ENCODE measurements at places on chromosomes 1 and 21.
A peak's percentile ranks its signal among the peaks of the same experiment; 100 is the strongest.

- no peak overlapping the region for H3K27ac ChIP-seq
- no peak for DNase-seq
- no peaks in the 10 kb centered on the region for H3K27me3 ChIP-seq
- peaks cover 8% of the 10 kb centered on the region for H3K4me1 ChIP-seq
These were observed 2.3 kb upstream of the GADD45A start for GRCh38 chr1:67682659-67683197.

DNA sequence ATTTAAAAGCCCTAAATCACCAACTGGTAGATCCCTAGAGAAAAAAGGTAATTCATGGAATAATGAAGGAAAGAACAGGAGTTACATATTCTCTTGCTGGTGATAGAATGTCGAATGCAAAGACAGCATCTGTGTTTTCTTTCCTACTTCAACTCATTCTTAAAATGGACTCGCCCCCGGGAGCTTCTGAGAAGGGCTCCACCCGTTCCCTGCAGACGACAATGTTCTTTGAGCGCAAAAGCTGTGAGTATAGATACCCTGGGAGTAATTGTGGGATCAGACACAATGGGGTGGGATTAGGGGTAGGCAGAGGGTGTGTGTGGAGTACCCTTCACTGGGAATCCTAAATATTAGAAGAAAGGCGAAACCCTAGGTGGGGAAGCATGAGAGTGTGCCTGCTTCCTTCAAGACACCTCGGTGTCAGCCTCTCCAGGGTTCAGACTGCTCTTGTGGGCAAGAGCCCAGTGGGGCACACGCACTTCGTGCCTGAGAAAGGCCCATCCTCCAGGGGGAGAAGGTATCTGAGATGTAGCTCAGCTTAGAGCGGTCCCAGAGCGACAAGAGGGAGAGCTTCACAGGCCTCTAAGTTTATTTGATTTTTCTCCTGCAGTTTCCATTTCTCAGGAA lies 123.3 kb upstream of the DPYD start:
- H3K27ac ChIP-seq = no peak overlapping the region
- no peak overlapping the region for H3K4me3 ChIP-seq
- peaks cover 20% of the 10 kb centered on the region for H3K4me1 ChIP-seq
- H3K27me3 ChIP-seq = peaks cover 71% of the 10 kb centered on the region
- DNase-seq = no peak

DNA sequence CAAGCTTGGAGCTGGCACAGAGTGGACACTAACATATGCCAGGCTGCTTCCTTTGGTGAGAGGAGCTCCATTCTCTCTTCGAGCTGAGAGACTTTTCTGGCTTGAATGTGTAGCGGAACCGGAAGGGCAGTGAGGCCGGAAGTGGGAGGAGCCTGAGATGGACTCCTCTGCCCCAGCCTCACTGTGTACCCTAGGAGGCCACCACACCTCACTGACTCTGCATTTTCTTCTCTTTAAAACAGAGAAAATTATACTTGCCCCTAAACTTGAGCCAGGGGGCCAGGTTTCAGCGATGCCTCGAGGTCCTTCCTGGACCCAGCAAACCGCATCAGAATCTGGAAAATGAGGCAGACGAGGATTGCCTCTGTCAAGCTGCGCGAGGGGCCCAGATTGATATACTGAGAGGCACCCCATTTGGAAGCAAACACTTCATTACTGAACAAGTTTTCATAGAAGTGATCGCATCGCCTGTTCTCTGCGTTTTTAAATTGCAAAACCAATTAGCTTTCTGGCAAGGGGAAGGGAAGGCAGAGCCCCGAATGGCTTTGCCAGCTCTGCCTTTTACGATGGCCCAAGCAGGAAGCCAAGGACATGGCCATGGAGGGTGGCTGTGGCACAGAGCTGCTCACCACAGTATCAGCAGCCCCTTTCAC lies 708.1 kb downstream of the PTPRU start:
- H3K4me1 ChIP-seq = peaks cover 9% of the 10 kb centered on the region
- no peak overlapping the region for H3K4me3 ChIP-seq
- no peaks in the 10 kb centered on the region for H3K36me3 ChIP-seq
- H3K27me3 ChIP-seq = no peaks in the 10 kb centered on the region

- no peak overlapping the region for H3K27ac ChIP-seq
- H3K4me1 ChIP-seq = peaks cover 12% of the 10 kb centered on the region
- H3K4me3 ChIP-seq = no peak overlapping the region
- no peaks in the 10 kb centered on the region for H3K36me3 ChIP-seq
- no peaks in the 10 kb centered on the region for H3K27me3 ChIP-seq
These were observed 26.3 kb upstream of the BCAR3 start for GRCh38 chr1:93707956-93708355.

- no peaks in the 10 kb centered on the region for H3K4me1 ChIP-seq
- no peak overlapping the region for H3K27ac ChIP-seq
These were observed 12.3 kb downstream of the CLCNKB start for GRCh38 chr1:16055613-16056520.

- DNase-seq = no peak
- no peaks in the 10 kb centered on the region for H3K36me3 ChIP-seq
- peaks cover 6% of the 10 kb centered on the region for H3K4me1 ChIP-seq
These were observed 2.1 kb downstream of the BGLAP start for GRCh38 chr1:156244126-156244525.

DNA sequence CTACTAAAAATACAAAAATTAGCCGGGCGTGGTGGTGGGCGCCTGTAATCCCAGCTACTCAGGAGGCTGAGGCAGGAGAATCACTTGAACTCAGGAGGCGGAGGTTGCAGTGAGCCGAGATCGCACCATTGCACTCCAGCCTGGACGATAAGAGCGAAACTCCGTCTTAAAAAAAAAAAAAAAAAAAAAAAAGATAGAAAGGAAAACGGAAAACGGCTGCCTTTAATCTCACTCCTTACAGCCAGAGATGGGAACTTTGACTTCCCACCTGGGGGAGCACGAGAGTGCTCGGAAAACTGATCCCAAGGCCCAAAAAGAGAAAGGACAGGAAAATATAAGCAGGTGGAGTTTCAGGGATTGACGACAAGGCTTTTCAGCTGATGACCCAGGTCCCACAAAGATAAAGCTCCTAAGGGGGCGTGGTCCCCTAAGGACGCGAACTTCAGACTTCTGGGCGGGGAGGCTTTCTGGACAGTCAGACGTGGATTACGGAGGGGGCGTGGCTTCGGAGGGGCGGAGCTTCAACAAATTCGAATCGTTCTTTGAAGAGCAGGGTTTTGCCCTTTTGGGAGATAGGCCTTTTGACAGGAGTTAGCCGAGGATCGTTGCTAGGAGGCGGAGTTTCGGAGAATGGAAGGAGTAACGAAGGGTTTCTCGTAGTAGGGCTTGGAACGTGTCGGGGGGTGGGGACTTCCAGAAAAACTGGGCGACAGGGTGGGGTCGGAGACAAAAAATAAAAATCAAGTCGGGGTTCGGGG lies 958 bp upstream of the CKS1B start:
- H3K4me1 ChIP-seq = peaks cover 46% of the 10 kb centered on the region
- H3K4me3 ChIP-seq = peak overlapping the region; percentile 64
- no peaks in the 10 kb centered on the region for H3K27me3 ChIP-seq
- H3K36me3 ChIP-seq = peaks cover 9% of the 10 kb centered on the region

DNA sequence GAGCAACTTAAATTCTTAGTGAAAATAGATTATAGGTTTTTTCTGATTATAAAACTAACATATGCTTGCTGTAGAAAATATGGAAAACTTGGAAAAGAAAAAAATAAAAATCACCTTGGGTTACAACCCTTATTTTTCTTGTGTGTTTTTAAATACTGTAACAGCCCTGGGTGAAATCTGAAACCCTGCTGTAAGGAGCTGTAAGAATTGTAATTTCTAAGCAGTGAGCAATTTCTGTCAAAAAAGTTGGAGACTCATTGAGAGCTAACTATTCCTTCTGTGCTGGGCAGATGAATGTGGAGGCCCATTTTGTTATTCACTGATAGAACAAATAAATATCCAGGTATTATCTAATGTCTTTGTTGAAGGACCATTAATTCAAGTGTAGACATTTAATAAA lies 42.6 kb downstream of the ADCY10 start:
- DNase-seq = no peak
- H3K27ac ChIP-seq = no peak overlapping the region
- no peak overlapping the region for H3K4me3 ChIP-seq
- H3K27me3 ChIP-seq = no peaks in the 10 kb centered on the region

DNA sequence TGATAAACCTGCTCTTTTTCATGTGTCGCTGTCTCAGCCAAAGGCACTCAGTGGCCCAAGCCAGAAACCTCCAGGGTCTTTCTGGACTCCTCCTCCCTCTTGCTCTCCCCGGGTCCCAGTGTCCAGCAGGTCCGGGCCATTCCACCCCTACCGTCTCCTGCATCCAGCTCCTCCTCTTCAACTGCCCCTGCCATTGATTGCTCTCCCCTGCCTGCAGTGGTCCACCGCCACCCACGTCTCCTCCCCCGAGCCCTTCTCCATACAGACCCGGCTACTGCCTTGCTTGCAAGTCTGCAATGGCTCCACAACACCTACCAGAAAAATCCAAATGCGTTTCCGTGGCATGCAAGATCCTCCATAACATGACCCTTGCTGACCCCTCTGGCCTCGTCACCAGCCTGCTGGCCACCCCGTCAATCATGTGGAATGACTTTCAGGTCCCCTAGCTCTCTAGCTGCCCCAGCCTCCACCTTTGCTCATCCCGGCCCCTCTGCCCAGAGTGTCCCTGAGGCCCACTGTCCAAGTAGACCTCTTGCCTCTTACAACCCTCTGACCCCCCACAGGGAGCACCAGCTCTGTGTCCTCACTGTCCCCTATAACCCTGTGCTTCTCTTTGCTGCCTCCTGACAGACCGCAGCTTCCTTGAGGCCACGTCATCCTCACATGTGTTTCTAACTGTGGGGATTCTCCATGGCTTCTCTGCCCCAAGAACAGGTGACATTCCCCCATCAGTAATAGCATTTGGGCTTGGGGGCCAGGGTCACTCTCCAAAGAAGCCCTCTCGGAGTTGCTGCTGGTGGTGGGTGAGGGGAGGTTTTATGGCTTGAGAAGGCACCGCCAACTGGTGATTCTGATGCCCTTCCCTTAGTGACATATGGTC lies 15.0 kb downstream of the CACNA1S start:
- H3K36me3 ChIP-seq = no peaks in the 10 kb centered on the region
- no peak overlapping the region for H3K27ac ChIP-seq
- no peak for DNase-seq
- peaks cover 20% of the 10 kb centered on the region for H3K4me1 ChIP-seq

DNA sequence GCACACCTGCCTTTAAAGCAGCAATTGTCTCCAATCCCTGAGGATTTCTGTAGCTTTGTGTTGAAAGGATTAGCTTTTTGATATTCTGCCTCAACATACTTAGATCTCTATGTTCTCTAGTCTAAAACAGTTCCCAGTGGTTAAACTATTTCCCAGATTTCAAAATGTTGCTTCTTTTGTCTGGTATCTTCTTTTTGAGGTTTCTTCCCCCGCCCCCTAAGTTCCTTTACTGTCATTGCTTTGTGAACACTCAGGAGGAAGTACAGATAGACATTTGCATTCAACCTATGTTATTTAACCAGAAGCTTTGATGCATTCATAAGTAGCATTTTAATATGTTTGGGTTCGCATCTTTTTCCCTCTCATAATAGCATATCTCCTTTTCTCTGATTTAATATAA lies 33.5 kb downstream of the CYYR1 start:
- peaks cover 16% of the 10 kb centered on the region for H3K4me1 ChIP-seq
- no peaks in the 10 kb centered on the region for H3K36me3 ChIP-seq
- no peaks in the 10 kb centered on the region for H3K27me3 ChIP-seq
- no peak overlapping the region for H3K27ac ChIP-seq
- H3K4me3 ChIP-seq = no peak overlapping the region

- no peak for DNase-seq
- no peaks in the 10 kb centered on the region for H3K27me3 ChIP-seq
- H3K27ac ChIP-seq = no peak overlapping the region
- no peaks in the 10 kb centered on the region for H3K36me3 ChIP-seq
These were observed 33.5 kb upstream of the ACTRT2 start for GRCh38 chr1:2987773-2988172.

DNA sequence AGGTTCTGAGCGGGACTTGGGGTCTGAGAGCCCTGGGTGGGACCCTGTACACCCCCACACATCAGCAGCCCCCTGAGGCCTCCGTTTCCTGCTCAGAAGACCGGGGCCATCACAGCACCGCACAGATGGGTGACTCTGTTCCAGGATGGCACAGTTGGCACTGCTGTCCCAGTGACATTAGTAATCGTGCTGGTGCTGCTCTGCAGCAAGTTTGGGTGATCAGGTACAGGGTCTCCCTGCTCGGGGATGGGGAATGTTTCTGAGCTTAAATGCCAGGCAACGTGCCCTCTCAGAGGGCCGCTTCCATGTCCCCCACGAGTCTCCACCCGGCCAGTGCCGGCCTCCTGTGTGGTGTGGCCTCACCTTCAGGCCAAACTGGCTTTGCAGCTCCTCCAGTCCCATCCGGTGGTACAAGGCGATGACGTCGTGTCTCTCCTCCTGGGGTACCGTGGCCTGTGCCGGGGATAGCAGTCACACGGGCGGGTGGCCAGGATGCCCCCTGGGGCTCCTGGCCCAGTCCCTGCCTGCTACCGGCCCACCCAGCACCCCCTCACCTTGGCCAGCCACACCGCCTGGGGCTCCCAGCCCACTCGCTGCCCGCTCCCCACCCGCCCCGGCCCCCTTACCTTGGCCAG lies 17.1 kb downstream of the PRXL2B start:
- no peak for DNase-seq
- H3K27me3 ChIP-seq = peaks cover 18% of the 10 kb centered on the region
- no peak overlapping the region for H3K4me3 ChIP-seq
- H3K4me1 ChIP-seq = no peaks in the 10 kb centered on the region
- no peaks in the 10 kb centered on the region for H3K36me3 ChIP-seq

GRCh38 chr1:40306296-40306695 lies 10.8 kb downstream of the COL9A2 start:
- H3K36me3 ChIP-seq = no peaks in the 10 kb centered on the region
- no peak overlapping the region for H3K4me3 ChIP-seq
- no peak overlapping the region for H3K27ac ChIP-seq

DNA sequence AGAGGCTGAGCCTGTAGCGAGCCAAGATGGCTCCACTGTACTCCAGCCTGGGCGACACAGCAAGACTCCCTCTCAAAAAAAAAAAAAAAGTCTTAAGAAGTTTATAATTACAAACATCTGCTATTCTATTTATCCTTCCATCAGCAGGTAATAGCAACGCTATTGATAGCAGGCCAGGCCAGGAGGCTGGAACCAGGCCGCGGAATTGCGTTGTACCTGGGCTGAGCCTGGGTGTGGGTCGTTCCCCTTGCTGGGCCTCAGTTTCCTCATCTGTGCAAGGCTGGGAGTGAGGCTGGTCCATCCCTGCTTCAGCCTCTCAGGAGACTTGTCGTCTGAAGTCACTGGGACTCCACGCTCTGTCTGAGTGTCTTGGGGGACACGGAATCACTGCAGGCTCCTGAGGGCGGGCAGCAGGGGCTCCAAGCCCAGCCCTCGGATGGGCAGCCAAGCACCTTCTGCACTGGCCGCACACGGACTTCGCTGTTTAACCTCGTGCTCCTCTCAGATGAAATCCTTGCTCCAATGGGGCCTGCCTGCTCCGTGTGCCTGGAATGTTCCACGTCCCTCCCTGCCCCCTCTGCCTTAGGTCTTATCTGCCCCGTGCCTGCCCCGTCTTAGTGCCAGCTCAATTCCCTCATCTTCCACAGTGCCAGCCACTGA lies 103.9 kb upstream of the C1orf174 start:
- no peaks in the 10 kb centered on the region for H3K36me3 ChIP-seq
- no peaks in the 10 kb centered on the region for H3K27me3 ChIP-seq
- H3K4me3 ChIP-seq = no peak overlapping the region
- H3K4me1 ChIP-seq = peaks cover 5% of the 10 kb centered on the region
